Aorta (tissue), 5 donors: ENCODE measurements at places on chromosomes 3 and 15. TPM values are rescaled to one million over a fixed set of nuclear protein-coding genes. Genes with fewer than 3 reads are reported as not detected.

GRCh38 chr3:13711911-13712650, 163.2 kb downstream of the FBLN2 start:
- peak; percentile 24 for DNase-seq

DNA sequence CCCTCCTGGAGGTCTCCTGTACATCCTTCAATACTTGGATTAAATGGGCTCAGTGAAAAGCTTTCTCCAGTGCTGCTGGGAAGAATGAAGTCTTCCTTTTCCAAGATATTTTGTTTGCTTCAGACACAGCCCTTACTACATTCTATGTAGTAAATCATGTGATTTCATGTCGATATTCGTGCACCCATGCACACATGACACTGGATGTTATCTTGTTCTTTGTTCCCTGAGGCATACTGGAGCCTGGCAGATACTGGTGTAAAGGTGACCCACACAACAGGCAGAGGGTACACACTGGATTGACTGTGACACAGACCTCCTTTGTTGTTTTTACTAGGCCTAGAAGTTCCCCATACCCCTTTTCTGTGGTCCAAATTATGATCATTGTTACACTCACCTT, 40.3 kb upstream of the ATP2C1 start:
- no peak for DNase-seq

DNA sequence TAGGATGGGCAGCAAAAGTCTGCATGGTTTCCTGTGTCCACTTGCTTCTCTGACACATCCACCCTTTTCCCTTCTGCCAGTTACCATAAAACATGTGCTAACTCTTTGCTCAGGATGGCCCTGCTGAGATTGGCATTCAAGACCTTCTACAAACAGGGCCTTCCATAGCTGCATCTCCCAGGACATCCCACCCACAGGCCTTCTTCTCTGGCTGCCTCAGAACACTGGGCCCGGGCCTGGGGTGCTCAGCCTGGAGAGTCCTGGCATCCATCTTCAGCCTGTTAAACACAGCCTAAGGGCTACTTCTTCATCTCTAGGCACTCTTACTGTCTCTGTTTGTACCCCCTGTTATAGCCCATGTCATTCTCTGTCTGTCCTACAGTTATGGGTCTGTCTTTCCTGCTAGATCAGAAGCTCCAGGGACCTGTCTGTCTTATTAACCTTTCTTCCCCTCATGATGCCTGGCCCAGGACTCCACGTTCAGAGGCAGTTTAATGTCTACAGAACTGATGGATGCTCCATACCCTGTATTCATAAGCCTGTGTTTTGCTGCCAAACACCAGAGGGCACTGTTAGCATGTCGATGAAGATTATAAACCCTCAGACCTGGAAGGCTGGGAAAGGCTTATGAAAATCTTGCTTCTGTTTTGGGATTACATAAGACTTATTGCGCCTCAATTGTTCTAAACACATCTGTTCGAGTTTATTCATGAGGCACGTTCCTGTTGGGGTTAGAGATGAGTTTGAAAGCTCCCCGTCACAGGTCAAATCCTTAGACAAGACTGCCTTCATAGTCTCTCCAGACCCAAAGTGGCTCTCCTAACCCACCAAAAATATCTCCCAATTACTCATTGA, 16.5 kb downstream of the SEMA3G start:
- no peak for DNase-seq

- peak; percentile 78 for DNase-seq
Measured at GRCh38 chr15:101652786-101653430, 727 bp upstream of the TM2D3 start.

- DNase-seq, result no peak
Measured at GRCh38 chr3:108292905-108293328, 3.4 kb upstream of the HHLA2 start.

- DNase-seq, result peak; percentile 81
Measured at GRCh38 chr3:49785565-49786356, 581 bp downstream of the IP6K1 start.

GRCh38 chr3:170484869-170485268, 66.2 kb downstream of the CLDN11 start:
- DNase-seq, result no peak

- no peak for DNase-seq
Measured at GRCh38 chr3:99534951-99535704, 103.3 kb upstream of the COL8A1 start.

GRCh38 chr3:150588027-150588830, 14.9 kb upstream of the SELENOT start:
- no peak for DNase-seq

- DNase-seq, result no peak
Measured at GRCh38 chr3:50304601-50305000, 1.2 kb upstream of the HYAL1 start.

- no peak for DNase-seq
Measured at GRCh38 chr3:149411583-149411982, 34.1 kb upstream of the TM4SF1 start.

DNA sequence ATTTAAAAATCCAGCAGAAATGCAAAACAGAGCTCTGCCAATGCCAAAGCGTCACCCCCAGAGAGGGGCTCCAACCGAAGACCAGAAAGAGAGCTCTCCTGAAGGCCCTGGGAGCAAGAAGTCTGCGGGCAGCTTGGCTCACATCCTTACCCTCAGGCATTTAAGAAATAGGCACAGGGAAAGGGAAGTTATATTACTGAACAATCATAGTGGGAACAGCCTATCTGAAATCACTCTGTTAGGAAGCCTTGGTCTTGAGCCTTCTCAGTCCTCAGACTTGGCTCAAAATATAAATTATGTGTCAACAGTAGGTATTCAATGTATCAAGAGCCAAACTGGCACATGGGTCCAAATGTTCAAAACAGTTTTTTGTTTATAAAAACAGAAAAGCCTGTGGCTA, 10.3 kb upstream of the PPARG start:
- DNase-seq, result no peak

GRCh38 chr15:74752531-74752930, 3.9 kb downstream of the CYP1A2 start:
- DNase-seq, result no peak

DNA sequence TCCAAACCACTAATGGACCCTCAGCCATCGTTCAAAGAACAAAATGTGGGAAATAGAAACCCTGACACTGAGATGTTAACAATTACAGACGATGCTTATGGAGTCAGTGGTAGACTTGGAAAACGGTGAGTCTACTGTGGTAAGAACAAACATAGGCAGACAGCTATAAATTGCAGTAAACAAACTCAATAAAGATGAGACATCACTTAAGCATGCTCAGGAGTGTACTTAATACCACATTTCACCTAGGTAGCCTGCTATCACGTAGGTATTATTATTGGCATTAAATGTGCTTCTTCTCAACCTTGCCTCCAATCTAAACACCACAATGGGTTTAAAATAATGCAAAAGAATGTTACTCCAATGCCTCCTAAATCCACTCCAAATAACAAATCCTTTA, 2.5 kb downstream of the OSBPL10 start:
- DNase-seq, result no peak

DNA sequence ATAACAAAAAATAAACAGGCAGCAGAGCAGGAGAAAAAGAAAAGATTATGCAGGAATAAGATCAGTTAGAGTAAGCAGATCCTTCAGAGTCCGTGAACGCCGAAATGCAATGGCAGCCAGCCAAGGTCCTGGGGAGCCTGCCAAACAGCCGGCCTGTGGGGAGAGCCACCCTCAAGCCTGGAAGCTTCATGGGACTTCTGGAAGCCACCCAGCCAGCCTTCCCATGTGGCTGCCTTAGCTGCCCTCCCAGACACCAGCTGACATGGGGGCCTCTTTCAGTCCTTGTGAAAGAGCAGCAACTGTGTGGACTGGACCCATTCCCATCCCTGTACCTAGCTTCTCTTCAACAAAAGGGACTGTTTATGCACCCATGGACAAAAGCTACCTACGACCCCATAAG, 64.9 kb upstream of the RAD18 start:
- DNase-seq, result peak; percentile 95

GRCh38 chr15:99157456-99157855, 52.6 kb downstream of the SYNM start:
- no peak for DNase-seq

DNA sequence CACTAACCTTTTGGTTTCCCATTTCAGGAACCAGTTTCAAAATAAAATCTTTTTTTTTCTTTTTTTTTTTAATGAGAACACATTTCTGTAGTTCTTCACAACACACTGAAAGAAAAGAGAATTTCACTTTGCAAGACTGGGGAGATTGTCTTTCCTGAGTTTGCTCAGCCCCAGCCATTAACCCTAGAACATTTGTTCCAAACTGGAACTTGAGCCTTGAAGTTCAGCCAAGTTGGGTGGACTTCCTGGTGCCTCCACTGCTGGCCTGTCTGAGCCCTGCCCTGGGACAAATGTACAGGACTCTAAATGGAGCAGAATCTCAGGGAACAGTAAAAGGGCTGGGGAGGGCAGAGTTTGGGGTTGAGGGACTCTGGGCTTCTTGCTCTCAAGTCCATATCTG, 196.4 kb upstream of the LPP start:
- DNase-seq, result no peak

GRCh38 chr15:76999996-77000395, 5.1 kb downstream of the PSTPIP1 start:
- peak; percentile 35 for DNase-seq

DNA sequence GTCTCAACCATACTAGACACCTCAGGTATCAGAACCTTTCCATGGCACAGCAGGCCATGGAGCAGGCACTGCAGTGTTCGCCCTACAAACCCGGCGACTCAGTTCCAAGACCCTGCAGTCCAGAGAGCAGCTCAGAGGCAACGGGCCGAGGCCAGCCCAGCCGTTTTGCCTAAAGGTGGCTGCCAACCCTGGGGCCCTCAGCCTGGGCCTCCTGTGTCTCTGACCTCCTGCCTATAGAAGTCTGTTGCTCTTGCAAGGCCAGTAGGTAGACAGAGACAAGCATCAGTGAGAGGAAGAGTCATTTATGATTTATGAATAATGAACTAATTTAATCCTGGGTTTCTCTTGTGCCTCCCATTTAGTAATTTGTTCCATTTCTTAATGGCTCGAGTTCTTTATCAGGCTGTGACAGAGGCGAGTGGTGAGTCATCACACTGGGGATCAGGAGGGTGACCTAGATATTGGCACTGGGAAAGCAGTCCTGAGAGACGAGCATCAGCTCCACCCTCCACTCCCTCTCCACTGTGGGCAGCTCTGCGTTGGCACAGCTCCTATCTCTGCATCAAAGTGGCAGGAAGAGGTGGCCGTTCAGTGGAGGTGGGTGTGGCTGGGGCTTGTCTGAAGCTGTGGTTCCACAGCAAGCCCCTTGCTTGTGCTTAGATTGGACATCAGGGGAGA, 79.8 kb downstream of the ABHD5 start:
- DNase-seq, result peak; percentile 86

- no peak for DNase-seq
Measured at GRCh38 chr3:129793942-129794310, 99.6 kb downstream of the TMCC1 start.

GRCh38 chr3:66428733-66429132, 72.1 kb downstream of the LRIG1 start:
- peak; percentile 76 for DNase-seq

- no peak for DNase-seq
Measured at GRCh38 chr15:57456559-57456958, 80.3 kb downstream of the CGNL1 start.

DNA sequence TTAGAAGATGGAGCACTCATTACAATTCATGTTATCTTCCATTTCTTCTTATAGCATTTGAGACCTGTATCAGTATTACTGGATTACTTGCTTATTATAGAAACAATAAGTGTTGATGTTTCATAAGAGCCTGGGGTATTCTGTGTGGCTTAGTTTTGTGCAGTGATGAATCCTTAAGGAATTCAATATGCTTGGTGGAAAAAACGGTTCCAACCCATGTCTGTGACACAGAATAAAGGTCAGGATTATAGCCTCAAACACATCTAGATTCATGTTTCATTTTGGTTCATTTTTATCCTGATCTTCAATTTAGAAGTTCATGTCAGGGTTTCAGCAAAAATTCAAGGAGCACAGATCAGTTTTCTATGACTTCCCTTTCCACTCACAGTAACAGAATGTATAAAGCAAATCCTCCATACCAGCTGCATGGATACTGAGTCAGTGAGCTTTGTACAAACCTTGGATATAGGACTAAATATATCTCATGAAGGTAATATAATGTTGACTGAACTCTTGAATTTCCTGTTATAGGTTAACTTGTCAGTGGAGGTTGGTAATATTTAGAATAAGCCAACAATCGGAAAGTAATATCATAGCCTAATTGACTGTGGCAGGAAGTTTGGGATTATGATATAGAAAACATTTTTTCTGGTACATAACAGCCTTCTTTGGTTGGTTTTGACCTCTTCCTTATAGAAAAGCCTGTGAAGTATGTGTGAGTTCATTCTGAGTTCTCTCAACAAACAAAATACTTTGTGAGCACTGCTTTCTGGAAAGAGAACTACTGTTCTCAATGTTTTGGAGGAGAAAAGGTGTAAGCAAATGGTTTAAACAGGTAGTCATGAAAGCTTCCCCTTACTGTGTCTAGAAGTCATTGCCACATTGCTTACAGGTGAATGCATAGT, 218.2 kb upstream of the TPM1 start:
- no peak for DNase-seq

- DNase-seq, result no peak
Measured at GRCh38 chr15:48062148-48062872, 58.5 kb upstream of the SLC24A5 start.

- no peak for DNase-seq
Measured at GRCh38 chr3:52555056-52555455, 18.7 kb downstream of the UQCC5 start.

DNA sequence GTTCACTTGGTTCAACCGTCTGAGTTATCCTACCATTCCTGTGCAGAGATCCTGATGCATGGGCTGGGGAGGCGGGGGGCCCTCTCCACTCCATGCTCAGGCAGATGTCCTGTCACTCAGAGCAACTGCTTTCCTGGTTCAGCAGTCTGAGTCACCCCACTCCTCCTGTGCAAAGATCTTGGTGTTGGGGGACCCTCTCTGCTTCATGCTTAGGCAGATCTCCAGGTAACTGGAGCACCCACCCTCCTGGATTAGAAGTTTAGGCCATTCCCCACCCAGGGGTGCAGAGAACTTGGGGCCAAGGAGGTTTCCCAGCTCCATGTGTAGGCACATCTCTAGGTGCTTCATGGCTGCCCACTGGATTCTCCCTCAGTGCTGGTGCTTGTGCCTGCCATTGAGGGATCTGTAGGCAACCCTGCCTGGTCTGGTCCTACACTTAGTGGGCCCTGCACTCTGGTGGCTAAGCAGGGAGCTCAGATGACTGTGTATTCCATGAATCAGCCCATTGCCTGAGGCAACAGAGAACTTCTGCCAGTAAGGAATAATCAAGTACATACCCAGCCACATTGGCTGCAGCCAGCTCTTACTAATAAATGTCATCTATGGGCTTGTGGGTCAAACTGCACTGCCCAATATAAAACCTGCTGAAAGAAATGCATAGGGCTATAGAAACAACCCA, 465.4 kb upstream of the THBS1 start:
- DNase-seq, result no peak

GRCh38 chr3:58336135-58336882, 3.6 kb downstream of the PXK start:
- DNase-seq, result no peak

SAMMSON gene
- total RNA-seq, result 25.6 TPM

ONECUT1 gene
- total RNA-seq, result not detected

PPP4R2 gene
- total RNA-seq, result 65.4 TPM

GOLGA6L25 gene
- total RNA-seq, result not detected

MORC1 gene
- not detected for total RNA-seq

BNC1 gene
- 0.13 TPM for total RNA-seq

PIGBOS1 gene
- 14.5 TPM for total RNA-seq

TYRO3 gene
- 9.8 TPM for total RNA-seq

CDHR4 gene
- total RNA-seq, result 1.1 TPM
